Stimulated activated CD4-positive, alpha-beta T cell treated with anti-CD3 and anti-CD28 coated beads, Interleukin-1b, Interleukin-23, amount 100 ng/mL, for 1 hour (primary cell): ENCODE measurements at places on chromosomes 2 and 18.

DNA sequence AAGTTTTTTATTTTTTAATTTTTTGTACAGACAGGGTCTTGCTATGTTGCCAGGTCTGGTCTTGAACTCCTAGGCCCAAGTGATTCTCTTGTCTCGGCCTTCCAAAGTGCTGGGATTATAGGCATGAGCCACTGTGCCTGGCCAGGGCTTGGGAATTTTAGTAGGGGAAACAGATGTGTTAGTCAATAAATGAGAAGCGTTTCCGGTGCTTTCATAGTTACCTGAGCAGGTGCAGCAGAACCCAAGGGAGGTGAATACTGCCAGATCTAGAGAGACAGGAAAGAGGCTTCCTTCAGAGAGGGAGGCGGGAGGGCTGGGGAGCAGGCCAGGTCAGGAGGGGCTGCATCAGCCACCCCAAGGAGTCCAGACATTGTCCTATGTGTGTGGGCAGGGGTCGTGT is 30.5 kb upstream of the IMPA2 start:
- no peak for DNase-seq

DNA sequence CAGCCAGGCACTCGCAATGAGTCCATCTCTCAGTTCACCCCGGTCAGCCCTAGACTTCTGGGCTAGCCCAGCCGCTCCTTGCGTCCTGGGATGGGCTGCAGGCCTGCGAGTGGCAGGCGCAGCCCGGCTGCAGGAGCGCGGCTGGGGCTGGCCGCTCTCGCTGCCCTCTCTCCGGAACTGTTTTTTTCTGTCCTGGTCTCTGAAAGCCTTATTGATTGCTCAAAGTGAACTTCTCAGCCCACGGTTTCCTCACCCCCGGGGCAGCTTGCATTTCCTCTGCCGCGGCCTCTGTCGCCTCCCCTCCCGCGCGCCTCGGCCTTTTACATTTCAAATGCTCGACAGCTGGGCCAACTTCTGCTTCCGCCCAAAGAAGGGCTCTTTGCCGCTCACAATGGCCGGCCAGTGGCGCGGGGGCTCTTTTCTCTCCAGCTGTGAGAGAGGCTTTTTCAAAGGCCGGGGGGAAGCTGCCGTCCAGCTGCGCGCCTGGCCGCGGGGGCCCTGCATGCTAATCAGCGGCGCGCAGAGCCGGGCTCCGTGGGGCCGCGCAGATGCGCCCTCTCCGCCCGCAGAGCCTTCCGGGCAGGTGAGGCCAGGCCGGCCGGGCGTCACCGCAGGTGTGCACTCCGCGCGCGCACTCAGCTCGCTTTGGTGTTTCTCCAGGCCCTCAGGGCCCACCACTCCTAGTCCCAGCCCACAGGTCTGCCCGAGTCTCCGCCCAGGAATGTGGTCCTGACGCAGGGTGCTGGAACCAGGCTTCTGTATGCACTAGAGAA is 513.8 kb downstream of the RNF144A start:
- DNase-seq = no peak

GRCh38 chr2:113219889-113220641 is 46.3 kb downstream of the PSD4 start:
- no peak for DNase-seq

- DNase-seq = no peak
Observed at GRCh38 chr18:79900610-79901570, 50.6 kb downstream of the SLC66A2 start.

DNA sequence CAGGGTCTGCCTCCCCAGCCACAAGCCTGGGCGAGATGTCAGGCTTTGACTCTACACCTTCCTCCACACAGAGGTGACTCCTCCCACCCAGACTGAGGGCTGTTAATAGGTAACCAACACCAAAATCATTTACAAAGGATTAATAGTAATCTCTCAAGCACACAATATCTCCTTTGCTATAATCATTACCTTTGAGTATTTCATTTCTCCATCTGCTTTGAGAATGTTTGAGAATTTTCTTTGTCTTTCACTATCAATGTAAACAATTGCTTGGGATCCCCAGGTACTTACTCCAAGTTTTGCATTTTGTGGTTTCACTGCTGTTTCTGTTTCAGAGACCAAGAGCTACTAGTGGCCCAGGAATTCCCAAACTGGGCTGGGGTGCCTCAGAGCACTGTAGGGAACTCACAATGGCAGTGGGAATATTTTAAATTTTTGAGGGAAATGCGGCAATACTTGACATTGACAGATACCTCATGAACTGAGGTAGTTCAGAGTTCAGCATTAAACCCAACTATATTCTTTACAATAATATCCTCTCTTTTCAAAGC is 166.4 kb upstream of the MGAT5 start:
- DNase-seq = no peak

- no peak for DNase-seq
Observed at GRCh38 chr18:10140461-10141282, 226.9 kb downstream of the VAPA start.

- no peak for DNase-seq
Observed at GRCh38 chr18:59340312-59340711, 18.8 kb downstream of the LMAN1 start.

DNA sequence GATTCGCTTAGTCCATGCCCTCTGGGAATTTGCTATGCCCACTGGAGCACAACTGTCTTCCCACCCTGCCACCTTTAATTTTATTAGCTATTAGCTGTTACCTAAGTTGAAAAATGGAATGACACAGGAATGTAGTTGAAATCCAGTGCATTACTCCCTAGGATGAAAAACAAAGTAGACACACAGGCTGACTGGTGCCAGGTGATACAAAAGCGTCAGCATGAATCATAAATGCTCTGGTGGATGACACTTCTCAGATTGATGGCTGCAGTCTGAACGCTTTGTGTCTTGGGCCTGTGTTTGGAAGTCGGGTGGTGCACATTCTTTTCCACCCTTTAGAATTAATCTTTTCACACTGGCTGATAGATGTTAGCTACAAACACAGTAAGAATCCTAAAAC is 802.0 kb downstream of the DCC start:
- DNase-seq = no peak

DNA sequence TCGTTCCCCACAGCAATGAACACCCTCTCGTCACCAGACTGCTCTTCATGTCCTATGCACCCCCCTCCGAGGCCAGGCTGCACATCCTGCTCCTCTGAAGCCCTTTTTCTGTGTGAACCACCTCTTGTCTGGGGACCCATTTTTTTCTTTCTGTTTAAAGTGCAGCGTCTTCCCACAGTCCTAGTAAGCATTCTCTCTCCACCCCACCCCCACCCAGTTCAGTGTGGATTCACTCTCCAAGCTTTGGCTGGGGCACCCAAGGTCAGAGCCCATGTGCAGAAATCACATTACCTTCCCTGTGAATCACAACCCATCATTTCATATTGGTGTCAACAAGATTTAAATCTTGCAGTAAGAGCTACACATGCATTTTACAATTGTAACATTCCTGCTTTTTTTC is 26.4 kb upstream of the PKDCC start:
- no peak for DNase-seq

DNA sequence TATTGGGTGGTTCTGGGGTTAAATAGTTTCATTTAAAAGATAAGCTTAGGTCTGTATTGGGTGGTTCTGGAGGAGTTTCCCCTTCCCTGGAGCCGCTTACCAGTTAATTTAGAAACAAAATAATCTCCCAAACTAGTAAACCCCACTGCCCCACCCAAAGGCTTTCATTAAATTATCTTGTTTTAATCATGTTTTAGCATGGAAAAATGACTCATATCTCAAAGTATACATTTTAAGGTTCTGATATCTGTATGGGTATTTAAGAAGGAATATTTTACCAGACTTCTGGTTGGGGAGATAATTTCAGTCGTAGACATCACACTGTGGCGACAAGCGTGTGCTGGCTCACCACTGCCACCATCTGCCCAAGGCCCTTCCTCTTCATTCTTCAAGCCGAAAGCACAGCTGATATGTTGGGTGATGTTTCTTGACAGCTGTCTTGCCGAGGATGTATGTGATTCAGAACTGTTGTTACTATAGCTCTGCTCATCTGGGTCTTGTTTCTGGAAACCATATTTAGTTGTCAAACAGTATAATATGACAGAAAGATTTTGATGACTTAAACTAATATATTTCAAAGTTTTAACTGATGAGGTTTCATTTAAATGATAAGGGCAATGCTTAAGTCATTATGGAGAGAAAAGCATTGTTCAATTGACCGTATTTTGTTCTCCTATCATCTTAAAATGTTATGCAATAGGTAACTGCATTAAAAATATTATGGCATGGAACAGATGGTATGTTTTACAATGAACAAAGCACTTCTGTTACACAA is 5.1 kb downstream of the FIGLA start:
- no peak for DNase-seq

DNA sequence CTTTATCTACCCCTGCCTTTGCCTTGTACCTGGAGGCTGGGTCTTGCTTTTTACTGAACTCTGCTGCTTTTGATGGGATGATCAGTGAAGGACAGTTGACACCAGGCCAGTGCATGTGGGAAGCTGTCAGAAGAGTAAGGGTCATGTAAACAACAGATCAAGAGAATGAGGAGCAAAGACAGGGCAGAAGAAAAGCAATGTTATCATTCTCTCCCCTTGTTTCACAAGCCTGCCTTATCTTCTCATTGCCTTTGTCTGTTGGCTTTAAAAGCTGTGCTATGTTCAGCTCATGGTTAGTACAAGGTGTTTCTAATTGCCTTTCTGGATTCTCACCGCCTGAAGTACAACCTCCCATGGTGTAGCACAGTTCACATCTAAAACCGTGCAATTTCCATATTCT is 27.6 kb downstream of the LYPD1 start:
- DNase-seq = no peak

DNA sequence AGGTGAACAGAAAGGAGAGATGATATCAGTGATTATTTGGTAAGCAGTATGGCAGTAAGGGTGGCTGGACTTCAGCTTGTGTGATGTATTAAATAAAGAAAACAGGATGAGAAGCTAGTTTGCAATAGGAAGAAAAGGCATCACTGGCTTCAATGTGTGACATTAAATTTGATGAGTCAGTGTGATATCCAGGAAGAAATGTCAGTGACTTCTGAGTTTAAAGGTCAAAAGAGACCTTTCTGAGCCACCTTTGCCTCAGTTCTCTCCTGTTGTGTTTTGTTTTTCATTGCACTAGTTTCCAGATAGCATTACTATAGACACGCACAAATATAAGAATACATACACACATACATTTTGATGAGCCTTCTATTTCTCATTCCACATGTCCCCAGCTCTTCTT is 105.6 kb downstream of the PIGN start:
- DNase-seq = no peak

DNA sequence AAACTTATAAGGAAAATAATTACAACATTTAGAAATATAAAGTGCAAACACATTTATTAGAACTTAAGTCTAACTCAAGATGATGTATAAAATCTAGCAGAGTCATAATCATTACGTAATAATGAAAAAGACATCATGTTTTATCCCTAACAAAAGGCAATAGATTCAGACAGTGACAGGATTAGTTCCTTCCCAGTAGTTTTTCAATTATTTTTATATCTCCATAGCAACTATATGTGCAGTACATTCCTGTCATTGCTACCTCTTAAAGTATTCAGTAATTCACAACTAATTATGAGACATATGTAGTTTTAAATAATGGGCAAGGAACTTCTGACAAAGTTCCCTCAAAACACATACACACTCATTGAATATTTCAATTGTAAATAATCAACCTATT is 687.9 kb downstream of the CCDC85A start:
- DNase-seq = no peak

DNA sequence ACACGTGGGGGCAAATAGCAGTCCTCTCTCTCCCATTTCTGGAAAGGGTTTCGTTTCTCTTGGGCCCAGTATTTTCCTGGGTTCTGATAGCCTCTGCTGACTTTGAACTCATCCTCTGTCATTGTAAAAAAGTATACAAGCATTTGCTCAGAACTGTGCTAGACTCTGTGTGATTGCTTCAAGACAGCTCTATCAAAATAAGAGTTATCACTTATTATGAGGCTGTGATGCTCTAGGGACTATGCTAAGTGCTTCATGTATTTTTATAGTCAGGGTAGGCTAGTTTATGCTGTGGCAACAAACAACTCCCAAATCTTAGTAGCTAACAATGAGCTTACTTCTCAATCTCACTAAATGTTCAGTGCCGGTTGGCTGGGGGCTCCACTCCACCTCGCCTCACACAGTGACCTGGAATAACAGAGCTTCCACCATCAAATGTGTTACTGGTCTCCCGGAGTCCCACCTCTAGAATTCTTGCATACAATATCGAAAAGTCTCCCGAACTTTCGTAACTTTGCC is 110.8 kb upstream of the CDC42EP3 start:
- DNase-seq = no peak

DNA sequence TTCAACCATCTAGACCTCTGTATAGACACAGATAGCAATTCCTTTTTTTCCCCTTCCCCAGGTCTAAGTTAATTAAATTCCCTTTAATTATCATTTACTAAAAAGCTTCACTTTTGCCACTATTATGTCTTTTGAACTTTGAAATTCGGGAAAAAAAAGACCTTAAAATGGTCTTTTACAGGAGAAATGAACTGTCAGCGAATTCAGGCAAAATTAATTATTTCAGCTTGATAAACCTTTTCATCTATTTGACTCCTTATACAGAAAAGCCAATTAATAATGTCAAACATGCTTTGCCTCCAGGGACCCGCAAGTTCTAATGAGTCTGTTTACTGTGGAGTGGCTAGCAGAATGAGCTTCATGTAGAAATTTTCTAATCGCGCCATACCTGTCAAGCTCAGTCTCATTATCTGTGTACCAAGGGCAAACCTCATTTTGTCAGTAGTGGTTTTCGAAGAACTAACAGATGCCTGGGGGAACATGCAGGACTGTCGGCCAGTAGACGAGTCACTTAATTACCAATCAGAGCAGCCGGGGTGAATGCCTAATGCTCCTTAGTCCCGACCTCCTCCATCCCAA is 287.7 kb downstream of the INSIG2 start:
- no peak for DNase-seq

- no peak for DNase-seq
Observed at GRCh38 chr2:9089831-9090230, 86.3 kb upstream of the MBOAT2 start.

- DNase-seq = no peak
Observed at GRCh38 chr2:159456500-159457426, 159.6 kb downstream of the BAZ2B start.

GRCh38 chr18:2236232-2236631 is 335.1 kb downstream of the METTL4 start:
- DNase-seq = no peak

GRCh38 chr18:8011361-8011760 is 444.2 kb downstream of the PTPRM start:
- no peak for DNase-seq

GRCh38 chr2:36482576-36483214 is 115.3 kb downstream of the FEZ2 start:
- no peak for DNase-seq
